ENCODE measurements at places on chromosomes 4 and X.

DNA sequence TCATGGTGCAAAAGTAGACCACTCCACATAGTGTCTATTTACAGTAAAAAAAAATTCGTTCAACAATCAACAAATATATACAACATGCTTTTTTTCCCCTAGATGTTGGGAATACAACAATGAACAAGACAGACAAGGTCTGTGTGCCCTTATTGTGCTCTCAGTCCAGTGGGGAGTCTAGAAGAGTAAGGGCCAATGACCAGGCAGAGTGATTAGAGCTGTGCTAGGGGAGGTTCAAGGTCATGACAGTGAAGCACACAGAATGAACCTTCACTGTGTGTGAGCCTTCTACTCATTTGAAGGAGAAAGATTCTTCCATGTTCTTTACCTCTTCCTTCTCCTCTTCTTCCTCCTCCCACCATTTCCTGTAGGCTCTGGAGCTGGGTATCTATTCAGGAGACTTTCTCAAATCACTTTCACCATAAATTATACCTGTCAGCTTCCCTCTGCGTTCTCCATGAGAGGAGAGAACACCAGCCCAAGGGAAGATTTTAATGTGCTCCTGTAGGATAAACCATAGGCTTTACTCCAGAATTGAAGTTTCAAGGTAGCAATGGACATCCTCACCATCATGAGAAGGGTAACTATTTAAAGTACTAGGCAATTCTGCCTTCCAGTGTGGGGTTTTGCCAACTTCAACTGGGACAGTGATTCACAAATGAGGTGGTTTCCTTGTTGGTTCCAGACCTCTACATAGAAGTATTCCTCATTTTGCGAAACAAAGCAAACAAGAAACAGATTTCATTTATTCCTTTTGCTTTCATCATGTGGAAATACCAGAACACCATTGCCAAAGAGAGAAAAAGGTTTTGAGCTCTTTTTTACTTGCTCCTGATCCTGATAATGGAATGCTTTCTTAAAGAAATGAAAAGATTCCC is 246.9 kb upstream of the GPC4 start:
- DNase-seq = no peak

DNA sequence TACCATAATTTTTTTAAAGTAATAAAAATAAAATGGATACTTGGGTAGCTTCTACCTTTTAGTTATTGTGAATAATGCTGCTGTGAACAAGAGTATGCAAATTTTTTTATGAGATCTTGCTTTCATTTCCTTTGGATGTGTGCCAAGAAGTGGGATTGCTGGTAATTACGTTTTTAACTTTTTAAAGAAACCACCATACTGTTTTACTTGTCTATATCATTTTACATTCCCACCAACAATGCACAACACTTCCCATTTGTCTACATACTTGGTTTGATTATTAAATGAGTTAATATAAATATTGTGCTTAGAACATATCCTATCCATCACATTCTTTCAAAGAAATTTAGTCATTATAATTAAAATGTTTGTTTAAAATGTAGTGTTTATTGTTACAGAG is 3.9 kb upstream of the SULT1B1 start:
- no peak for DNase-seq

DNA sequence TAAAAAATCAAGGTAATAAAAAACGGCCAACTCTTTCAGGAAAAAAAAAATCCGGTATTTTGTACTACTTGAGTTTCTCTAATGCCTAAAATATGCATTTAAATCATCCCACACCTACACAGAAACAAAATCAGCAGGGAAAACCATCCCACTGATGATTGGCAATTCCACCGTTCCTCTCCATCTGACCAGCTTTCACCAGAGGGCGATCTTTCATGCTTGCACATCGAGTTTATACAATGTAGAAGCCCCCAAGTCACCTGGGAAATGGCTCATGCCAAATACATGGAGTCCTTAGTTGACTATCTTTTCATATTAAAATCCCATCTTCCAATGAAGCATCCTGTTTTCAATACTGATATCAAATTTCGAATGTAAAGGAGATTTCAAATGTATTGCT is 69.2 kb downstream of the PTCHD1 start:
- DNase-seq = no peak

DNA sequence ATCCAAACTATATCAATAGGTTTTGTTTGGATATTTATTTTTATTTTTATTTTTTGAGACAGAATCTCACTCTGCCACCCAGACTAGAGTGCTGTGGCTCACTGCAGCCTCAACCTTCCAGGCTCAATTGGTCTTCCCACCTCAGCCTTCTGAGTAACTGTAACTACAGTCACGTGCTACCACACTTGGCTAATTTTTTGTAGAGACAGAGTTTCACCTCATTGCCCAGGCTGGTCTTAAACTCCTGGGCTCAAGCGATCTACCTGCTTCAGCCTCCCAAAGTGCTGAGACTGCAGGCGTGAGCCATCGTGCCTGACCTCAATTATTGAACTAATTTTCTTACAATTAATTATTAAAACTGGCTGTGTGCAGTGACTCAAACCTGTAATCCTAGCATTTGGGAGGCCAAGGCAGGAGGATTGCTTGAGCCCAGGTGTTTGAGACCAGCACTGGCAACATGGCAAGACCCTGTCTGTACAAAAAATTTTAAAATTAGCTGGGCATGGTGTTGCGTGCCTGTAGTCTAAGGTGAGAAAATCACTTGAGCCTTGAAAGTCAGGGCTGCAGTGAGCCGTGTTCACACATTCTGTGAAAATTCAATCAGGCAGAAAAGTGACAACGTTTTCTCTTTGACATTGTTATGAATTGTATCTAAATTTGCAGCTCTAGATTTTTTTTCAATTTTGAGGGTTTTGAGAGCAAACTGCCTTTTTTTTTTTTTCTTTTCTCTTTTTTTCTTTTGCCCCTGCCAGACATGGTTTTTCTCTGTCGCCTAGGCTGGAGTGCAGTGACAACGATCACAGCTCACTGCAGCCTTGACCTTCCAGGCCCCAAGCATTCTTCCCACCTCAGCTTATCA is 66.0 kb downstream of the UBE2K start:
- no peak for DNase-seq

GRCh38 chr4:47863486-47863885 is 25.6 kb upstream of the CORIN start:
- no peak for DNase-seq

GRCh38 chrX:31012509-31013025 is 59.3 kb downstream of the FTHL17 start:
- DNase-seq = no peak

GRCh38 chr4:187586892-187587291 is 408.7 kb upstream of the ZFP42 start:
- no peak for DNase-seq

- DNase-seq = no peak
Measured at GRCh38 chr4:65535113-65535512, 135.2 kb downstream of the EPHA5 start.

DNA sequence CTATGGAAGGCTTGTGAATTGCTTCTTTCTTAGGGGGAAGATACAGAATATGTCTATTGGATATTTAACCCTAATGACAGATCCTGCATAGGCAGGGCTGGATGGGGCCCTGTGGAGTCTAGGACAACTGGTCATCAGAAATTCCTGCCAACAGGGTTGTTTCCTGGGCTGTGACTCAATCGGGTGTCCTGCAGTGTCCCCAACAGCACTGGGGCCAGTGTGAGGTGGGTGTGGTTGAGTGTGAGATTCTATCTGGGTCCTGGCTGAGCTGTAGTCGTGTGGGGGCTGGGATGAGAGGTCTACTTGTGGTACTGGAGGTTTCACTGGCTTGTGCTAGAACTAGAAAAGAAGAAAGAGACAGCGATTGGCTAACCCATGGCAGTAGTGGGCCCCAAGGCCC is 87.3 kb upstream of the WDR1 start:
- no peak for DNase-seq

GRCh38 chr4:125428832-125429231 is 114.1 kb downstream of the FAT4 start:
- no peak for DNase-seq

GRCh38 chrX:136266828-136267227 is 15.6 kb upstream of the MAP7D3 start:
- DNase-seq = no peak

- DNase-seq = no peak
Measured at GRCh38 chr4:169330811-169331210, 60.1 kb upstream of the SH3RF1 start.

DNA sequence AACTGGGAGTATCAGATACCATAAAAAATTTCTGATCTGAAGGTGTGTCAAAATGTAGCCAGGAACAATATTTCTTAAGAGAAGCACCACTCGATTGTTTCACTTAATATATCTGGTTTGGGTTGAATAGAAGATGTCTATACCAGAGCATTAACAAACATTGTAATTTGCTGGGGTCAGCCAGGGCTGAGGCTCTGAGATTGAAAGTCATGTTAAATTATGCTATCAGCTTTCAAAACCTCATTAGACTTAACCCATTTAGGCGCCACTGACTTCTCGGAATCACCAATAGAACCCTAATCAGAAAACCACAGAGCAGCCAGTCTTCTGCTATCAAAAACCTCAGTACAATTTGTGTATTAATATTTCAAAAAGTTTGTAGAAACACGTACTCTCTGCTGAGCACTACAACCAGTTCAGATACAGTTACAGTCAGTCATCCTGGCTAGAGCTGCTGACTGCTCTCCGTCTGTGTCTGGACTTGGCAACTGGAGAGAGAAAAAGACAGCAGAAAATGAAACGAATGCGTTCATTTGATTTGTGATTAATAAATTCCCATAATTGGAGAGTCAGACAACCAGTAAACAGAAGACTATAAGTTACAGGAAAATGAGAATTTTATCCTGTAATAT is 848.6 kb upstream of the PABPC4L start:
- DNase-seq = no peak

GRCh38 chr4:1043651-1044468 is 32.4 kb downstream of the FGFRL1 start:
- DNase-seq = no peak

DNA sequence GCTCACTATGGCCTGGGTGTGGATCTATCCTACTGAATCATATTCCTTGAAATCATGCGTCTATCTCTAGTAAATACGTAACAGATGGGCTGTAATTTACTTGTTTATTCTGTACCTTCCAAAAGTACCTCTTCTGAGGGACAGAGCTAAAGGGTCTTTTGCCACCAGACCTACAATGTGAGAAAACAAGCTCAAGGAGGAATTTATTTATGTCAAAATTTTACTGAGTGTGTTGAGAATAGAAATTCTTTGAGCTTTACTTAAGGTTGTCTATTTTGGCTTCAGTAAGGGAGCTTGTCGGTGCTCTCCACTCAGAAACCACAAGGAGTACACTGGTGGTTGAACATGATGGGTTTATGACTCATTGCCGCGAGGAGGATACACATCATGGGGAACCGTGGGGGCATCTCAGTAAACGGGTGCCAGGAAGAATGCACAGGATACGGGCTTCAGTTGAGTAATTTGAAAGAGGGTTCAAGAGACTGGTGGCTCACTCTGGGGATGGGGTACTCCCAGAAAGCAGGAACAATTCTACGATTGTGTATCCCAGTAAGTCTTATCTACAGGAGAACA is 3.0 kb downstream of the ANK2 start:
- DNase-seq = no peak

Measured in right lung (tissue), 10 donors.